NCI-H2081 treated with DMSO at 0.1 percent for 48 hours (cell line): ENCODE measurements at places on chromosomes 6 and 20.

- DNase-seq, result no peak
Measured at GRCh38 chr20:4869290-4870193, 131.8 kb downstream of the SLC23A2 start.

DNA sequence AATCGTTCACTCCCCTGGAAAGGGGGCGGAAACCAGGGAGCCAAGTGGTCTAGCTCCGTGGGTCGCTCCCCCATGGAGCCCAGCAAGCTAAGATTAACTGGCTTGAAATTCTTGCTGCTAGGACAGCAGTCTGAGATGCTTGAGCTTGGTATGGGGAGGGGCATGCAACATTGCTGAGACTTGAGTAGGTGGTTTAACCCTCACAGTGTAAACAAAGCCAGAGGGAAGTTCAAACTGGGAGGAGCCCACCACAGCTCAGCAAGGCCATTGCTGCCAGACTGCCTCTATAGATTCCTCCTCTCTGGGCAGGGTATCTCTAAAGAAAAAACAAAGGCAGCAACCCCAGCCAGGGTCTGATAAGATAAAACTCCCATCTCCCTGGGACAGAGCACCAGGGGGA is 43.2 kb downstream of the COL21A1 start:
- no peak for DNase-seq

DNA sequence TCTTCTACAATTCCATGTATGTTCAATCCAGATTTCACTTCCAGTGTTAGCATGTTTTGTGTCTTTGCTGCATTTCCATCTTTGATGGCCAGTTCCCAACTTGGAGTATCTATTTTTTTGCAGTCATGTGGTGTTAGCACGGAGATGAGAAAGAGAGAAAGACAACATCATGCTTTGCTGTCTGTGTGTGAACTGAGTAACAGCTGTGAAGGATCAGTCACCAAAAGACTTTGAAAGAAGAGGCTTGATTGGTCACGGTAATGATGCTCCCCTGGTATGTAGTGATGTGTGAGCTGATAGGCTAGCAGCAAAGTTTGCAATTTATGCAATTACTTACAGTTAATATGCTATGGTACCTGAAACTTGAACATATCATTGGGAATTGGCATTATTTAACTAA is 731.3 kb upstream of the NRSN1 start:
- DNase-seq, result no peak

DNA sequence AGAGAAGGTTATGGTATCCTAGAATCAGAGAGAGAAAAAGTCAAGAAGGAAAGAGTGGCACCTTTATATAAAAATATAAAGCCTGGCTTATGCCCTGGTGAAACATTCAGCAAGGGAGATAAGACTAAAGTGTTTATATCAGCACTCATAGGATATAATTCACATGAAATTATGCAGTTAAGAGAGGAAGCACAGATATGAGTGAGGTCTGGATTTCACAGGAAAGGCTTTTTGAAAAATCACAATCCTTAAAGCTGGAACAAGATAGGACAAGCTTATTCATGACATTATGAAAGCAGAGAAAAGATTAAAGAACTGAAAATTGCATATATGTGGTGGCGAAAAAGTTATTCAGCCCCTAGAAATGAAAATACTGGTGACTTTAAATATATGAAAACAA is 181.2 kb upstream of the FLRT3 start:
- DNase-seq, result no peak

DNA sequence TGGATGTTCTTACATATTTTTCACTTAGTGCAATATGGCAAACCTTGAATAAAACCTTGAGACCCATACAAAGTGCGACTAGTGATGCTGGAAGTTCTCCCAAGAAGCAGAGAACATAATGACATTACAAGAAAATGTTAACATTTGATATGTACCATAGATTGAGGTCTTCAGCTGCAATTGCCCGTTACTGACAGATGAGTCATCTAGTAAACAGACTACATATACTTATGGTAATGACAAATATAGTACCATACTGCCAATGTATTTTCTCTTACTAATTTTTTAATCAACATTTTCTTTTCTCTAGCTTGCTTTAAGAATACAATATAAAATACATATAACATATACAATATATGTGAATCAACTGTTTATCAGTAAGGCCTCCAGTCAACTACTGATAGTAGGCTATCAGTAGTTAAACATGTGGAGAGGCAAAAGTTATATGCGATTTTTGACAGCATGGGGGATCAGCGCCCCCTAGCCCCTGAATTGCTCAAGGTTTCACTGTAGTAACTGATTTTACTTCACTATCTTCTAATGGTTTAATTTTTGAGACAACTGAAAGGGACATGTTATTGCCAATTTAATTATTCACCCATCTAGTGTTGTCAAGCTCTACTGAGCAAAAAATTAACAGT is 166.7 kb upstream of the ADGRB3 start:
- no peak for DNase-seq

DNA sequence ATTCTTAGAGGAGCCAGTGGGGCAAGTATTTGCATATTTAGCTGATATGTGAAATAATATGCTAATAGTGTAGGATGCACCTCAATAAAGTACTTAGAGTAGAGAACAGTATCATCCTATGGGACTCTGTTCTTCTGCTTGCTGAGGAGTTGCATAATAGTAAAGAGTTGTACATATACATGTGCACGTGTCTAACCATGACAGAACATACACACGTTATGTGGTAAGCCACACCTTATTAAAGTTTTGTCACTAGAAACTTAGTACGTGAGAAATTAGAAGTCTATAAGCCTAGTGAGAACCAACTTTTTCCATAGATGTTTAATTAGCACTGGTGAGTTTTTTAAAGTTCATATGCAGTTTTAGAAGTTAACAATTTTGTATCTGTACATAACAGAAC is 80.7 kb downstream of the L3MBTL3 start:
- DNase-seq, result no peak

DNA sequence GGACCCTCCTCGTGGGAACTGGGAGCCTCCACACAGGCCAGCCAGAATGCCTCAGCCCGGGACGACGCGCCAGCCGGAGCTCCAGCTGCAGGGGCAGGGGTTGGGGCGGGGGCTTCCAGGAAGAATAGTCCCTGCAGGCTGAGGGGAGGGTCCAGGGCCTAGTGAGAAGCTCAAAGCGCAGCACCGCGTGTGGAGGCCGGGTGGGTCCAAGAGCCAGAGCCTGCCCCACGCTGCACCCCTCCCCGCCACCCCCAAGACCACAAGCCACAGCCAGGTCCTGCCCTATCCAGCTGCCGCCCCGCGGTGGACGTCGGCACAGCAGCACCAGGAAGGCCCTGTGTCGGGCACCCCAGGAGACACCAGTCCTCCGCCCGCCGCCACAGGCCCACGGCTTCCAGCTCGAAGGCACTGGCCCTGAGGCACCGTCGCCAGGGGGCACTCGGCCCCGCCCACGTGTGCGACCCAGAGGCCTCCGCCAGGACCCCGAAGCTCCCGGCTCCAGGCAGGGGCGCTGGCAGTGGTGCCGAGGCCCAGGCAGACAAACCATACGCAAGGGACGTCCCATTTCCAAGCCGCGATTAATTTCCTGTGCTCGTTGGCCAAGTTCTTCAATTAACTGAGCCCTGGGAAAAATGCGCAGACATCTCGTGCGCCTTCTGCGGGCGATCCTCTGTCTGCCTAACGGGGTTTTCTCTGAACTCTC is 19.5 kb downstream of the KCNQ2 start:
- no peak for DNase-seq

GRCh38 chr20:10523443-10523842 is 88.3 kb downstream of the SLX4IP start:
- no peak for DNase-seq

- DNase-seq, result no peak
Measured at GRCh38 chr6:131923356-131923755, 27.8 kb downstream of the CCN2 start.

DNA sequence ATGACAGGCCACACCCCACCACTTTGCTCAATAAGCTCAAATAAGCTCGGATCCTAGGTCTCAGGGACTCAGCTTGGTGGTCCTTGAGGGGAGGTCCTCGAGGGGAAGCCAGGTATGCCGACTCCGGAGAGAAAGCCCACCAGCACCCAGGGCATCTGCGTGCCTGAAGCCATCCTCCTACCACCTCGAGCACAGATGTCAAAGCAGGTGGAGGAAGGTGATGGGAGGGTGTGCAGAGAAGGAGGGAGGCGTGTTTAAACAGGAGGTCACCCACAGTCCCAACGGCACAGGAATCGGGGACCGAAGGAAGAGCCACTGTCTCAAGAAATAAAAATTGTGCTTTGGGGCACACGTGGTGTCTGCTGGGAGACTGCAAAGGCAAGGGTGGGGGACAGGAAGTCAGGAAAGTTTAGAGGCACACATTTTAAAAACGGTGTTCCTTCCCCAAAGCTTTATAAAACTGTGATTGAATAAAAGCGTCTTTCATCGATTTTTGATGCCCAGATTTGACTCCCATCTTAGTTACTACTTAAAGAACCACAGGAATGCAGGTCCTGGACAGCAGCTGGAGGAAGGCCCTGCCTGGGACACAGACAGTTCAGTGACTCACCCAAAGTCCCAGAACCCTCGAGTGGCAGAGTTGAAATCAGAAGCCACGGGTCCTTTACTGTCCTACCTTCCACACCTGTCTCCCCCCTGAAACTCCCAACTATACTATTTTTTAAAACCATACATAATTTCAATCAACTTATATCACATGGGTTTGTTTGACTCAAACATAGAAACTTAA is 221.0 kb upstream of the PDE10A start:
- DNase-seq, result no peak

DNA sequence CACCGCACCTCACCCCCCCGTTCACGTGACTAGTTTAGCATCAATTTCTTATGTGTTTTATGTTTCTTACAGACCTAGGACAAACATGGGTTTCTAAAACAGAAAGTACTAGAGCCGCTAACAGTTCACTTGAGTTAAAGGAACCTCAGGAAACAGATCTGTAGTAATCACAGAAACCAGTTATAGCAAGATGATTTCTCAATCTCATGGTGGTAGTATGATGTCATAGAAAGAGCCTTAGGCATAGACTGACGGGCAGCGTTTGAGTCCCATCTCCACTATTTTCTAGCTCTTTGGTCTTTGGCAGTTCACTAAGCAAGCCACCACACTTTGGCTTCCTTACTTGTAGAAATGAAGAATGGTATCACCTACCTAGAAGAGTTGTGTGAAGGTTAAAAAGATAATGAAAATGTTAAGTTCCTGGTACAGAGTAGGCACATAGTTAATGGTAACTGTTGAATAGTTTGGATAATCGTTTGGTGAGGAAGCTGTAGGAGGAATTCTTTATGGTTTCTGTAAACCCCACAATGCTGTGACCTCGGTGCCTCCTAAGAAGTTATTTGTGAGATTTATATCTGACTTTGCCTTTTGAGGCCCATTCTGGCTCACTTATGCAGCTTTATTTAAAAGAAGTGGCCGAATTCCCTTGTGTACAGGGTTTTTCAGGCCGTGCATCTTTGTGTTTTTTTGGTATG is 21.3 kb downstream of the CTNNBL1 start:
- DNase-seq, result no peak

DNA sequence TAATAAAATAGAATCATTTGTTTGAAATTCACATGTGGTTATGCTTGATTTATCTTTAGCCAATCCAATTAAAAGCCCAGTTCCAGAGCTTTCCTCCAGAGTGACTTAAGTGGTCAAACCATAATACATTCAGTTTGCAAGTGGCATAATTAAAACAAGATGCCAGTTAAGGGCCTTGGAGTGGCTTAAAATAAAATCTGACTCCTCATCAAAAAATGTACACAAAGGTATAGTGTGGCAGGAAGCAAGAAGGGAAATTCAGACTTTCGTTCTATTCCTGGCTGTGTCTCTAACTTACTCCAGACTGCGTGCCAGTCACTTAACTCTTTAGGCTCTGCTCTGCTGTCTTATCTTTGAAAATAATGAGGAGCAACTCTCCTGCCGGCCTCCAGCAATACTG is 251.3 kb upstream of the PRND start:
- DNase-seq, result no peak

DNA sequence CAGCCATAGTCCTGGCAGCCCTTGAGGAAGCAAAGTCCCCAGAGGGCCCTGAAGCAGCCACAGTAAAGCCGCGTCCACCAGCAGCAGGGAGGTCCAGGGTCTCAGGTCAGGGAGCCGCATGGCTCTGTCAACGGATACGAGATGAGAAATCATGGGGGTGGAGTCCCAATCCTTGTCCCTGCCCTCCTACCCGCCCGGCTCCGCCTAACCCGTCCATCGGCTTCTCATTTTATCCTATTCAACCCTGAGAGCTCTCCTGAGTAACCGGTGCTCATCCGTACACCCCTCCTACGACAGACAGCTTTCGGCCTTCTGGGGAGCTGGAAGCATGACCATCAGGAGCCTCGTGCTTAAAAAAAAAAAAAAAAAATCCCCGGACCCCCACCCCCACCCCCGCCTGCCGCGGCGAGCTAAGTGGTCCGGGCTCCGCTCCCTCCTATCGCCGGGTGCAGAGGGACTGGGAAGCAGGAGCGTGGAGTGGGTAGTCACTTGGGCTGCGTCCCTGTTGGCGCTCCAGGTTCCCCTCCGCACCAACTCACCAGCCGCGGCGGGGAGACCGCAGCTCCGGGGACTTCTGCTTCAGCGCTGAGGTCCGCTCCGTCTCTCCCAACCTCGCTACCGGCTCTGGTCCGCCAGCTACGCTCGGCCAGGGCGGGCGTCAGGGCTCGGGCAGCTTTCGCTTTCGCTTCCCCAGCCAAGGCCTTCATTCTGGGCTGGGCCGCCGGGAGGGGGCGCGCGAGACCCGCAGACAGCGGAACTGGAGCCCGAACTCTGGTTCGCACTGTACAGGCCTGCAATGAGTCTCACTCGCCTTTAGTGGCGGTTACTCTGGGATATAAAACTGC is at the start of gene TAP2:
TSS of gene TAP2 (minus strand) at position 626 of the 845 bp plus-strand sequence. CDS start at position 120, 506 bp downstream.
- peak; percentile 43 for DNase-seq

DNA sequence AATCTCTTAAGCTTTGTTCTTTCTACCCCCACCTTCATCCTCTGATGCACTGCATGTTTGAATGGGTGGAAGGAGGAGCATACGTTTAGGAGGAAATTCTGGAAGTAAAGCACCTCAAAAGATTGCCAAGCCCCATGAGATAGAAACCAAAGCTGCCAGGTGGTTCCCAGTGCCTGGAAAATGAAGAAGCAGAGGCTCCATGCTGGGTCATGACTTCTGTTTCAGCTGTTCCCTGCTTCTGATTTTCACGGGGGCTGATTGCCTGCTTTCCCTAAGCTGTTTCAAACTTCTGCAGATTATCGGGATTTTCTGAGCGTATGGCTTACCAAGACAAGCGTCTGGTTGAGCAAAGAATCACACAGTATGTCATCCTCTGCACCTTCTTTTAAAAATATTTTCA is 87.5 kb upstream of the SYNDIG1 start:
- no peak for DNase-seq

- no peak for DNase-seq
Measured at GRCh38 chr6:74280130-74280692, 584.2 kb downstream of the CD109 start.
